ENCODE measurements at places on chromosomes 4 and X. TPM values are rescaled to one million over a fixed set of nuclear protein-coding genes. Genes with fewer than 3 reads are reported as not detected.

DNA sequence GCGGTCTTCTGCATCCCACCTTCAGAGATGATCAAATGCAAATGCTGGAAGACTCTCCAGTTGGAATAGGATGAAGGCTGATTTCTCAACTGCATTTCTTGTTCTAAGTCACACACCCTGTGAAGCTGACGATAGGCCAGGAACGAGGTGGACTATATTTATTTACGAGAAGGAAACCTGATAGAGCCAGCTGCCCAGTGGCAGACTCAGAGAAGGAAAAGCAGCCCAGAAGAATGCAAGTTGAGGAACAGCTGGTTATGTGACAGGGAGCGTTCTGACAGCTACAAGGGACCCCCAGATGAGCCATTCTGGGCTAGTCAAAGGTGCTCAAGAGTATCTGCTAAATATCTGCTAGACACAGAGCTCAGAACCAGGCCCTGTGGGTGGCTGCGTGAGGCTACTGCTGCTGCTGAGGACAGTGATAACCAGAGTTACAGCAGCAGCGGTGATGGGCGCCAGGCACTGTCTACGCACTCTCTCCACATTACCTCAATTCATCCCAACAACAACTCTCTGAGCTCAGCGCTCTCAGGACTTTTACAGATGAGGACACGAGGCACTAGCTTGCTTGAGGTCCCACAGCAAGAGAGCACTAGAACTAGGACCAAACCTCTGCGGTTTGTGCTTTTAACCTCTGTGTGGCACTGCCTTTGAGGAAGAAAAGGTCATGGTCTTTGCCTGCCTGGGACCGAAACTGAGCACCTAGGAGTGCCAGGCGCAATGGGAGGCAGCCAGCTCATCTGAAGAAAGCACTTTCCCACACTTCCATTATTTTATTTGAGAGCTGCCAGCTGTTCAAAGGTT lies 69.0 kb downstream of the GATB start:
- no peak for DNase-seq

GRCh38 chrX:25534091-25534490 lies 518.3 kb upstream of the ARX start:
- DNase-seq, result no peak

DNA sequence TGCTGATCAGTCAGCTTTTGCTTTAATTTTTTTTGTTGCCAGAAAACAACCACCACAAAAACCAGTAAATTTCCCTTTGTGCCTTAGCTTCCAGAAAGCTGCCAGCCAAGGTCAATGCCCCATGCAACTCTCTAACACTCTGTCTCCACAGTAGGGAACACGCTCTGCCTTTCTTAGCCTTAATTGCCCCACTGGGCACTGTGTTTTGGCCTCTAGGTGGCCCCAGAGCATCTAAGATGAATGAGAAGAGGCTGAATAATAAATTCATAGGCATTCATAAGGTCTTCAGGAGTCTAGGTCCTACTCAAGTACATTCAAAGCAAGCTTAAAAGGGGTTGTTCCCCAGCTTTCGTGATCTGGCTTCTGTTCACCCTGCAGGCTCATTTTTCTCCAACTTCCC lies 57.7 kb upstream of the PASD1 start:
- DNase-seq, result peak; percentile 38

DNA sequence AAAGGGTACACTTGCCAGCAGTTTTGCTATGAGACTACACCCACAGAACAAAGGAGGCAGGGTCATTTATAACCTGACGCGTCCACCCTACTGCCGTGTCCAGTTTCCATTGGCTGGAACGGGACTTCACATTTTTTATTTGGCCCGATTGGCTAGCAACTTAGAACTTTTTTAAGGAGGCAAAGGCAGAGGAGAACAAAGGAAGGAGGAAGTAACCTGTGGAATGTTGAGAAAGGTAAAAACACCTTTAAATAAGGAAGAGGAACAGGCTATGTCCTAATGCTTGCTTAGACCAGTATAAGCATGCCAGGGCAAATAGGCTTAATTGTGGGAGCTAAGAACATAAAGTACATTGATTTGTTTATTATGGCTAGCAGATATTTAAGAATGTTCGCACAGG lies 18.7 kb downstream of the KDM6A start:
- no peak for DNase-seq

GRCh38 chrX:138954976-138955375 lies 243.5 kb upstream of the FGF13 start:
- no peak for DNase-seq

GRCh38 chrX:135114392-135114791 lies 5.9 kb downstream of the ETDB start:
- no peak for DNase-seq

DNA sequence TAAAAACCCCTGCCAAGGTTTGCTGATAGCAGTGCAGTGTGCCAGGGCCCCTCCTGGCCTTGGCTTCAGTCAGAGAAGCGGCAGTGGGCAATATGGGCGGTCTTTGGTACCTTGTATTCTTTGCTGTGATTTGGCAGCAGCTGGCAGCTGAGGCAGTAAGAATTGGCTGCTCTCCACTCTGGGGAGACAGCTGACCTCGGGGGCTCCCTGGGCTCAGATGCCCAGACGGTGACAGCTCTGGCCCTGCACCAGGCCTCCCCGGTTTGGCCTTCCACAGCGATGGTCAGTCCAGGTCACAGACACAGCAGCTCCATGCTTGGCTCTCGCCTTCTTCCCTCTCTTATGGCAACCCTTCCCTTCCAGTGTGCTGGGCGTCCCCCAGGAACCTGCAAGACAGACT lies 330.9 kb downstream of the BCOR start:
- no peak for DNase-seq

DNA sequence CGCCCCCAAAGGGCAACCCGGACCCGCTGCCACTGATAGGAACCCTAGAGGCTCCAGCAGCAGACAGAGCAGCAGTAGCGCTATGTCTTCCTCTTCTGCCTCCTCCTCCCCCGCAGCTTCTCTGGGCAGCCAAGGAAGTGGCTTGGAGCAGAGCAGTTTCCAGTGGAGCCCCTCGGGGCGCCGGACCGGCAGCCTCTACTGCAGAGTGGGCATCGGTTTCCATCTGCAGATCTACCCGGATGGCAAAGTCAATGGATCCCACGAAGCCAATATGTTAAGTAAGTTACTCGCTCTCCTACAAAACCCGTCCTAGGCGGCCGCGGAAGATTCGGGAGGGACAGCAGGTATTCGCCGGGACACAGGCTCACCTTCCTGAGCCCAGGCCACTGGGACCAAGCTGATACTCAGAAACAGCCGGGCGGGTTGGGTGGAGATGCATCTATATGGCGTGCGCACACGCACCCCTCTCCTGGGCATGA lies 477 bp downstream of the FGF5 start:
- no peak for DNase-seq

FAM9A gene
- not detected for total RNA-seq
